ENCODE measurements at places on chromosomes 6 and 20. TPM values are rescaled to one million over a fixed set of nuclear protein-coding genes. Genes with fewer than 3 reads are reported as not detected.
A peak's percentile ranks its signal among the peaks of the same experiment; 100 is the strongest.

DNA sequence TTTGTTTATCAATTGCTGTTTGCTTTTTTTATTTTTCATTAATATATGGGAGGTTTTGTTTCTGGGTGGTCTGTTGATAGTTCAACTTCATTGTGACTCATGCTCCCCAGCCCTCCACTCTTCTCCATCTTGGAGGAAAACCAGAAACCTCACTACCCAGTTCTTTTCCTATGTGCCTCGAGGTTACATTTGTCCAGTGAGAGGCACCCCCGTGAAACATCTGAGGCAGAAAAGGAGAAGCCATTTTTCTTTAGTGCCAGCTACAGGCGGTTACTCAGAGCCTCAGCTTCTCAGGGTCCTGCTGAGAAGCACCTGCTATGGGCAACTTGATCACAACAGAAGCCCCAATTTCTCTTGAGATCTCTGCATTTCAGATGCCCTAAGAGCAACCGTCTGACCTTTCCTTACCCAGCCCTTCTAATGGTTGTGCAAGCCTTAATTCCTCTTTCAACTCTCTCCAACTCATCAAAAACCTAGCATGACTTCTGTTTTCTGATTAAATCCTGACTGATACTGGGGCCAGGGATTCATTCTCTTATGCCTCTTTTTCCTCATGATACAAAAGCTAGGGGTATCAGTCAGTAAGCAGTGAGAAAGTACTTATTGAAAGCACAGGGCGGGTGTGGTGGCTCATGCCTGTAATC, 144.6 kb downstream of the ELOVL4 start:
- DNase-seq, result no peak

The NMBR gene
- total RNA-seq, result 0.10 TPM

- no peak for DNase-seq
Observed at GRCh38 chr20:12056839-12057238, 139.1 kb downstream of the BTBD3 start.

- DNase-seq, result no peak
Observed at GRCh38 chr6:78324213-78324612, 543.1 kb upstream of the IRAK1BP1 start.

DNA sequence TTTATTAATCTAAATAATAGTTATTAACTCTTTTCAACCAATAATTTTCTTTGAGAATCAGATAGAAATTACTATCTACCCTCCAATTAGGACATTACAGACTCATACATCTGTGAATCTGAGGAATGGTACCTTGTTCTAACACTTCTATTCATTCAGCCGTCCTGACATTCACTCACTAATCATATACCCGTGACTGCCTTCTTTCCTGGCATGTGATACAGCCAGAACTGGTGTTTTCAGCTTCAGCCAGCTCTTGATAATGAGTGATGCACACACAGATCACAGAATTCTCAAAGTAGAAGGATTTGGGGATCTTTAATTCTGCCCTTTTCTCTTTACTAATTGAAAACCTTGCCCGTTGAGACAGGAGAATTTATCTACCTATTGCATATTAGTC, 499.9 kb downstream of the UTRN start:
- no peak for DNase-seq

DNA sequence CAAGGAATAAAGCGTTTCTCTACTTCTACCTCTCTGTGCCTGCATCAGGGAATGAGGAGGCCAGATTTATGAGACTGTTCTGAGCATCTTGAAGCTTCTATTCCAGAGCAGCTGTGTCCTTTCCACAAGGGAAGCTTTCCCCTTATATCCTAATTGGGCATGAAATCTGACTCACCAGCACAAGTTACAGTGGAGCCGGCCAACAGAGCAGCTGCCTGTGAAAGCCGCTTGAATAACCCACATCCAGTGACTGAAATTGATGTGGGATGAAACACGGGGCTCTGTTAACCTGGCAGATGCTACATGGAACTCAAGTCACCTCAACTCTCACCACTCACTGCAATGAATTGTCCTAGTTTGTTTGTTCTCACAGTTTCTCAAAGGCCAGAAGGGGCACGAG, 400.3 kb downstream of the TFAP2A start:
- DNase-seq, result peak; percentile 34

- no peak for DNase-seq
Observed at GRCh38 chr6:64299176-64299575, 663.6 kb downstream of the PHF3 start.

The LY6G6F gene
- total RNA-seq, result not detected

GRCh38 chr6:67292169-67292568, 1342.9 kb upstream of the ADGRB3 start:
- DNase-seq, result no peak

DNA sequence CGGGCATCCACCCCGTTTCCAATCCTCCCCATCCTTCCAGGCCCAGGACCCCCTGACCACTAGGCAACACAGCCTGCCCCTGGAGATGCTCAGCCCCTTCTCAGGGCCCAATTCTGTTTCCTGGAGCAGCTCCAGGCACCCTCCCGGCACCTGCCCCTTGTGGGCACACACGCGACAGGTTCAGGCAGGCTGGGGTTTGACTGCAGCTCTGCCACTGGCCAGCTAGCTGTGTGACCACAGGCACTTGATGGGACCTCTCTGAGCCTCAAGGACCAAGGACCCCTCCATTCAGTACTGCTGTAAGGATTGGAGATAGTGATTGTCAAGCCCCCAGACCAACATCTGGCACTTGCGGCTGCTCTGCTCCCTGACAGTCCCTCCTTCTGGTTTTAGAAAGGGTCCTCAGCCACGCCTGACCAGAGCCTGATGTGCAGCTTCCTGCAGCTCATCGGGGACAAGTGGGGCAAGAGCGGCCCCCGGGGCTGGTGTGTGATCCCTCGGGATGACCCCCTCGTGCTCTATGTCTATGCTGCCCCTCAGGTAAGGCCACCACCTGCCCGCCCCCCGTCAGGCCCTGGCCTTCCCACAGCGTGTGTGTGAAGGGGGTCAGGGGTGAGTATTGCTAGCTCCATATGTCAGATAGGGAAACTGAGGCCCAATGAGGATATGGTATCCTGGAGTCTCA, 21.7 kb downstream of the FGD2 start:
- DNase-seq, result no peak

The RWDD1 gene
- total RNA-seq, result 23.4 TPM

DNA sequence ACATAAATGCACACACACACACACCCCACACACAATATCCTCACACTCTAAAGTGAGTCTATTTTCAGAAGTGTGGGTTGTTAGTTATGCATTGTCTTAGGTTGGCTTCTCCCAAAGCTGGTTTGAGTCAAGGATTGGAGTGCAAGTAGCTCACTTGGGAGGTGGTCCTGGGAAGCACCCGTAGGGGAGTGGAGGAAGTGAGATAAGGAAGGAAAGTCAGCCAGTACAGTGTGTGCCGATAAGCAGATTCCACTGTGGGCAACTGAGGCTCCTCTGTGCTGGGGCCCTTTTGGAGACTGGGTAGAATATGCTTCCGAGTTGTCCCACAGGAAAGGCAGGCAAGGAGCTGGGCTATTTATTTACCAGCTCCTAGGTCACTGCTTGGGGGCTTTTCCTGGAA, 67.2 kb downstream of the PLCB4 start:
- DNase-seq, result no peak

- DNase-seq, result no peak
Observed at GRCh38 chr20:49999329-49999728, 16.5 kb downstream of the SNAI1 start.

DNA sequence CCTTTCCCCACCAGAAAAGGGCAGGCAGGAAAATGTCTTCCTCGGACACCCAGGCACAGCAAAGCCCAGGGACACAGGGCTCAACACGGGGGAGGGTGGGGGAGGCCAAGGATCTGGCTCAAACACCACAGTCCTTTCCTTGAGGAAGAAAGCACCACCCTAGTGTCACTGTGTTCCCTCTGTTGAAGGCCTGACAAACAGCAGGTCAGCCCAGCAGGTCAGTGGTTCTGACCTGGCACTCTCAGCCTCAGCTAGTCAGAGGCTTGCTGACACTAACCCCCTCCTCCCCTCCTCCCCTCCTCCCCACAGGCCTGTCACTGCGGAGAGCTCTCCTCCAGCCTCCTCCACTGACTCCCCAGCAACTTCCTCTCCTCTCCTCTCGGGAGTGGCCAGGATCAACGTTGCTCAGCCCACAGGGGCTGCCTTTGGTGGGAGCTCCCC, 239.6 kb downstream of the LRFN2 start:
- no peak for DNase-seq

DNA sequence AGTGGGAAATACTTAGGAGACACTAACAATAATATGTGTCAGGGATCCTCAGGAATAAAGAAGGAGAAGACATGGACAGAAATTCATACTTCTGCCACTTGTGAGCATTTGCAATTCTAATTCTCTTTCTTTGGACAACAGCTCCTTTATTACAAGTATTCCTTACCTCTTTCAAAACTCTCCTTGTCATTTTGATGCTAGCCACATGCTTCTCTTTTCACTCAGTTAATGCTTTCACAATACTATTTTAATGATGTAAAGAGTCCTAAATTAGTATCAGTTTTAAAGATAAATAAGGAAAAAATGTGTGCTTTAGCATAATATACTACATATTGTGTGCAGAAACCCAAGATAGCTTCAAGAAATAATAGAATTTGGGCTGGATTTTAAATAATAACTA, 62.5 kb downstream of the AHI1 start:
- no peak for DNase-seq

DNA sequence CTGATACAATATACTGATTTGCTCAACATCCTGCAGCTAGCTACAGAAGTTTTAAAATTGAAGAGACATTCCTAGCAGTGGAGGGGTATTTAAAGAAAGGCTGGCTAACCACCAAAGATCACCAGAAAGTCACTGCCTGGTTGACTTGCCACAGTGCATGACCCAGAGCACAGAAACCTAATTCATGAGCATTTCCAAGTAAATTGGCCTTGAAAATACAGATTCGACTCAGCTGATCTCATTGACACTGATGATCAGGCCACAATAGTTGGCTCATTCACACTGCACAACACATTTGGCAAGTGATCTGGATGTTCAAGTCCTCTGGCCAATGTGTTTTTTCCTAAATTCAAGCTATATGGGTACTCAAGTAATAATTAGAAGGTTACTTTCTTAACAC, 13.3 kb upstream of the TDRD6 start:
- DNase-seq, result no peak

GRCh38 chr20:24698189-24698588, 228.8 kb downstream of the SYNDIG1 start:
- DNase-seq, result no peak

Data from renal cortical epithelial cell (primary cell).